ENCODE measurements at places on chromosomes 12 and 14.

DNA sequence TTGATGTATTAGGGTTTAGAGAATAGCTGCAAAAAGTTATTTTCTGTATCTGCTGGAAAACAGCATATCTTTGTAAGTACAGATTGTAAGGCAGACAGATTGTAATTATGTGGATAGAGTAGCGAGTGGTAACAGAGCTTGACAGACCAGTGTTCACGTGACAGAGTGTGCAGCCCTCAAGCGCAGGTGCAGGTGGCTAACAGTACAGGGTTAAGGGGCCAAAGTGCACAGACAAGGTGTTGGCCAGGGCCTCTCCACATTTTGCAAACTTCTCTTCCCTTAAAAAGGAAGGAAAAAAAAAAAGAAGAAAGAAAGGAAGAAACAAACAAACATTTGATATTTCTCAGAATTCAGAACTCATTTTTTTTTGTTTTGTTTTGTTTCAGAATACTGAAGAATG, 25.2 kb upstream of the KLHL42 start:
- DNase-seq, result no peak

- peak; percentile 20 for DNase-seq
These were observed 21.3 kb downstream of the TBX3 start for GRCh38 chr12:114662512-114663177.

DNA sequence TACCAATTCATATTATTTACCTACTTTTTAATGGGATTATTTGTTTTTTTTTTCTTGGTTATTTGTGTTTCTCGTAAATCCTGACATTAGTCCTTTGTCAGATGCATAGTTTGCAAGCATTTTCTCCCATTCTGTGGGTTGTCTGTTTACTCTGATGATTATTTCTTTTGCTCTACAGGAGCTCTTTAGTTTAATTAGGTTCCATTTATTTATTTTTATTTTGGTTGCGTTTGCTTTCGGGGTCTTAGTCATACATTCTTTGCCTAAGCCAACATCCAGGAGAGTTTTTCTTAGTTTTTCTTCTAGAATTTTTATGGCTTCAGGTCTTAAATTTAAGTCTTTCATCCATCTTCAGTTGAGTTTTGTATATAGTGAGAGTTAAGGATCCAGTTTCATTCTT, 289.9 kb downstream of the AKAP6 start:
- no peak for DNase-seq

- no peak for DNase-seq
These were observed 87.2 kb downstream of the CEP83 start for GRCh38 chr12:94372461-94372860.

Data from activated T-helper 1 cell treated with Interleukin-2 at 50 U/mL for 16 hours (primary cell).